H7 (cell line): ENCODE measurements at places on chromosomes 4 and X. TPM values are rescaled to one million over a fixed set of nuclear protein-coding genes. Genes with fewer than 3 reads are reported as not detected.

The PNMA6F gene
- not detected in 2 replicates for total RNA-seq

DNA sequence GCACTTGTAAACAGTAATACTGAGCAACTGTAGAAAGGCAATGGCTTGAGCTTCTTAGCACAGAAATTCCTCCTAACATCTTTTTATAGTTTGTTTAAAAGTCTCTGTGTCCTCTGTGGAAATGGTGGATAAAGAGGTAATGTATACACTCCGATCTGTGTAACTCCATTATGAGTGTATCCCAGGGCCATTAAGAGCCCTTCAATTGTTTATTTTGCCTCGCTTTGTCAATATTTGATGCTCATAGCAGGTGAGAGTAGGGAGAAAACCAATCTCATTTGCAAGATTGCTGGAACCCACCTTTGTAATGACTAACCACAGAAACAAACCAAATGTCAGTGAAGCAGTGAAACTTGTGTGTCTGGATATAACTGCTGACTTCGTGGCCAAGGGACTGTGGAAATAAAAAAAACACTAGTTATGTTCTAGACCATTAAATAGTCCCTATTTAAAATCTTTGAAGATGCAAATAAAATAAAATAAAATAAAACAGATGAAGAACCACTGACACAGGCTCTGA lies 598.2 kb upstream of the BOD1L1 start:
- DNase-seq, result no peak

DNA sequence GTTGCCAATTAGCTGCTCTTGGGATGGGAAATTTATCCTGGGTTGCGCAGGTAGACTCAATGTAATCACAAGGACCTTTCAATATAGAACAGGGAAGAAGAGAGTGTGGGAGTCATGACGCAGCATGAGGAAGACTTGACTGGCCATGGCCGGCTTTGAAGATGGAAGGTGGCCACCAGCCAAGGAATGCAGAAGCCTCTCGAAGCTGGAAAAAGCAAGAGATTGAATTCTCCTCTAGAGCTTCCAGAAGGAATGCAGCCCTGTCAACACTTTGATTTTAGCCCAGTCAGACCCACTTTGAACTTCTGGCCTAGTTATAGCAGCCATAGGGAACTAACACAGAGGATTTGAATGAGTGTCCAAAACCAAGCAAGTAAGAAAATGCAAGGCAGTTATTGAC lies 14.7 kb upstream of the SH3KBP1 start:
- no peak for DNase-seq

DNA sequence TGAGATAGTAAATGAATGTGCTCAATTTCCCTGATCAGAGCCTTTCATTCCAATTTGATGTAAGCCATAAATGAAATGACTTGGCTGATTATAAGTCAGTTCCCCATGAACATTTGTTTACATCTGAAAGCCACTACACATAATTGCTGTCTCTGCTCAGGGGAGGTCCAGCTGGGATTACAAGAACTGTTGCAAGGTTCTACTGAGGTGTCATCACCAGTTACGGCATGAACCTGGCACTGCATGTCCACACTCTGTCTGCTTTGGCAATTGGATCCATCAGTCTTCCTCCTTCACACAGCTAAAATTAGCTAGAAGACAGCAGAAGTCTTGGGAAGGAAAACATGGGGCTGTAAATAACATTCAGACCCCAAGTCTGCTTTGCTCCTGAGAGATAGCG lies 12.8 kb upstream of the MBNL3 start:
- DNase-seq, result no peak

DNA sequence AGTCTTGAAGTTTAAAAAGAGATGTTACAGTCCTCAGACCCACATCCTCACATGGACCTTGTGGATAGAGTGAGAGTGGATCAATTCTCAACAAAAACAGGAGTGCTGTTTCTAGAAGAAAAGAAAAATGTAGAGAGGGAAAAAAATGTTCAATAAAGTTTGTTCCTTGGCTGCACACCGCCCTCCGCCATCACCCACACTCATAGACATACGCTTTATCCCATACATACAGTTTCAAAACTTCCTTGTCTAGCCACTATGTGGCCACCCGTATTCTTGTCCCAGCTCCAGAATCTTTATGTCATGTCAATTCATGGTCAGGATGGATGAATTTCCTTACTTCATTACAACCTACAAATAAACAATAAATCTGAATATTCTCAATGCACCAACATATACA lies 23.5 kb upstream of the ELF2 start:
- DNase-seq, result no peak

The CT45A10 gene
- 0.55 and 3.6 TPM in 2 replicates for total RNA-seq

DNA sequence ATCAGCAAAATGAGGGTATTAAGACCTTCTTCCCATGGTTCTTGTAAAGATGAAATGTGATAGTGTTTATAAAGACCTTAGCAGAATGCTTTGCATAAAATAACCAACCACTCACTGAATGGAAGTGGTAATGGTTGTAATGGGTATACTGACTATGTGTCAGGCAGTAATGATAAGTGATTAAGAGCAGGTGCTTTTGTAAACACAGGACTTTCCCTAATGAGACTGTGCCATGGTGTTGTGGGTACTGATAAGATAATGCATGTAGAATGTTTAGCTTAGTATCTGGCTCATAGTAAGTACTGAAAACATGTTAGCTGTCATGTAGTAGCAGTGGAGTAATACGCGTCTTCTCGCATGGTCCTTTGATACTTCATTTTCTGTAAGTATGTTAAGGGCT lies 6.9 kb downstream of the LSM6 start:
- DNase-seq, result no peak

The FATE1 gene
- total RNA-seq, result 0.11 TPM in 1 of 2 replicates, not detected in the other

The CDK16 gene
- total RNA-seq, result 227 and 270 TPM in 2 replicates

GRCh38 chrX:72083291-72083690 lies 48.4 kb downstream of the RTL5 start:
- DNase-seq, result no peak

DNA sequence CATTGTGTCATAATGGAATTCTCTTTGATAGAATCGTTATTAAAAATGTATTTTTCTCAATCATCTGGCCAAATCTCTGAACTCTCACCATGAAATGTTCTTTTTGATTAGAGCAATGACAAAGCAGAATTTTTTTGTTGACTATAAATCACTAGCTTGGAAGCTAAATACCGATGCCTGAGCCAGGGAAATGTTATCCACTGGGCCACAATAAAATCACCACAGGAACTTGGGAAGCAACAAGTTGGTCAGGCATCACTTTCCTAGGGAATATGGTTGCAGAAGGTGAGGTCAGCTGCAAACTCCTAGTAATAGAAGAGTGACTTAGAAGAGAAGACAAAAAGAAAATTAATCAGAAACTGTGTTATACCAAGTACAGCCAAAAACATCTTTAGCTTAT lies 60.6 kb upstream of the CFAP47 start:
- no peak for DNase-seq

The TEX13A gene
- not detected in 2 replicates for total RNA-seq

- no peak for DNase-seq
Measured at GRCh38 chr4:151468715-151469696, 60.0 kb downstream of the FHIP1A start.

DNA sequence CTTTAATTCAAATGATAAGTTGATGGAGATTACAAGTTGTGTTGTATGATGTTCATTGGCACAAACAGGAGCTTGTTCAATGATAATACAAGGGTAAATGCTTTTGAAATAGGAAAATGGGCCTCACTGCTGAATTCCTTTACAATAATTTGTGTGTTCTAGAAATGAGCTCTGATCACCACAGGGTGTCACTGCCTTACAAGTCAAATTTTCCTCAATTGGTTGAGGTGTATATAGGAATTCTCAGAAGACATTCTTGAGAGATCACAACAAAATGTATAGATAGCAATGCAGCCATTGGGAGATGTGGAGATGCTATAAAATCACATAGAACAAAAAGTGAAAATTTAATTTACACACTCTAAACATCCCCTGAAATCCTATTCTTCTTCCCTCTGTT lies 49.6 kb downstream of the KLF8 start:
- DNase-seq, result no peak

DNA sequence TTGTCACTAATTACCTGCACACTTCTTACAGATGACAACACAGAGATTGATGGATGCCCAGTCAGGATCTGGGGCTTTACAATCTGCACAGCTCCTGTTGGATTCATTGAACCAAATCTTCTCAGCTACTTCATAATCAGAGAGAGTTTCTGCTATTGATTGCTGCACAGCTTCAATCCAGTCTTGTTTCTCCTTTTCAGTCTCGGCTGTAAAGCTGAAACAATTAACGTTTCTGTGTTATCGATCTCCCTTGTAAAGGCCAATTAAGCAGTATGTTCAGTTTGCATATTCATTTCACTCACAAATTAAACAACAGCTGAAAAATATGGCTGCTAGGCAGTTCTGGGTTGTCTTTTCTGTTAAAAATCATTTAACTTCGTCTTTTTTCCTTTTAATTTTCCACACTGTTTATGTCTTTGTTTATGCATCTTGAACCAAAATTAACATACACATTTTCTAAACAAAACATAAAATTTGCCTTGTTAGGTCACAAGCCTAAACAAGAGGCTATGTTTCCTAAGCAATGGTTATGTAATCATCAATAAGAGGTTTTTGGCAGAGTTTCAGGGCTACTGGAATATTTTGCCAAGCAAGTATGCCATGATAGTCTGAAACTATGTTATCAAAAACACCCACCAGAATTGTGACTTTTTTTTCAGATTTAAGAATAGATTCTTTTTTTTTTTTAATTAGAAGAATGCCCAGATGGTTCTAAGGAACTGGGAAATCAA lies 79.2 kb downstream of the ARAP2 start:
- no peak for DNase-seq

- peak; percentile 36 for DNase-seq
Measured at GRCh38 chr4:46389301-46389775, 590 bp downstream of the GABRA2 start.

The ARHGAP36 gene
- total RNA-seq, result 0.28 and 0.30 TPM in 2 replicates

The GRK4 gene
- total RNA-seq, result 0.48 and 1.9 TPM in 2 replicates

GRCh38 chrX:84909151-84909550 lies 94.5 kb upstream of the APOOL start:
- DNase-seq, result no peak

The PGK1 gene
- 396 and 534 TPM in 2 replicates for total RNA-seq

The PRSS12 gene
- 10.3 and 14.9 TPM in 2 replicates for total RNA-seq

DNA sequence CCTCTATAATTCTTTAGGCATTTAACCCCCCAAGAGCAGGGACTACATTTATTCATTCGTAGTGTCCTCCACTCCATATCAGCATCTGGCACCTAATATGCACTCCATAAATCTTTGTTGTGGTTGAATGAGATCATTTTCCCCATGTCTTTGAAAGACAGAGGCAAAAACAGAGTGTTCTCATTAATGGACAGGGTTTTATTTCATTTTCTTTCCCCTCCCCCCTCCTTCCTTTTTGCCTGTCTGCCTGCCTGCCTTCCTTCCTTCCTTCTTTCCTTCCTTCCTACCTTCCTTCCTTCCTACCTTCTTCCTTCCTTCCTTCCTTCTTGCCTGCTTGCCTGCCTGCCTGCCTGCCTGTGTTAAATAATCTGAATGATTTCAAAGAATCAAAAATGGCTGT lies 83.2 kb downstream of the SHROOM3 start:
- DNase-seq, result no peak

DNA sequence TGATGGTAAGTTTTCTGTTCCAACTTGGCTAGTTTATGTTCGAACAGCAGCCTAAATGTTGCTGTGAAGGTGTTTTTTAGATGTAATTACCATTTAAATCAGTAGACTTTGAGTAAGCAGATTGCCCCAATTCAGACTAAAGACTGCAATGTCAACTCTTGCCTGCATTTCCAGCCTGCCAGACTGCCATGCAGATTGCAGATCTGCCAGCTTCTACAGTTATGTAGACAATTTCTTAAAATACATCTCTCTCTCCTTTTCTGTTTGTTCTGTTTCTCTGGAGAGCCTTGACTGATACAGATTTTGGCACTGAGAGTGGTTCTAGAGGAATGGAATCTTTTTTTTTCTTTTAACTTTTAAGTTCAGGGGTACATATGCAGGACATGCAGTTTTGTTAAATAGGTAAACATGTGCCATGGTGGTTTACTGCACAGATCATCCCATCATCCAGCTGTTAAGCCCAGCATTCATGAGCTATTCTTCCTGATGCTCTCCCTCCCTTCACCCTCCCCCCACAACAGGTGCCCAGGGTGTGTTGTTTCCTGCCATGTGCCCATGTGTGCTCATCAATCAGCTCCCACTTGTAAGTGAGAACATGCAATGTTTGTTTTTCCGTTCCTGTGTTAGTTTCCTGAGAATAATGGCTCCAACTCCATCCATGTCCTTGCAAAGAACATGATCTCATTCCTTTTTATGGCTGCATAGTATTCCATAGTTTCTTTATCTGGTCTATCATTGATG lies 227.8 kb downstream of the CPE start:
- no peak for DNase-seq

- DNase-seq, result no peak
Measured at GRCh38 chr4:56656346-56656643, 24.8 kb downstream of the HOPX start.

The FAM184B gene
- not detected in 2 replicates for total RNA-seq

The KLB gene
- 0.04 TPM in 1 of 2 replicates, not detected in the other for total RNA-seq
